D341Med (cell line): ENCODE measurements at places on chromosomes 5 and 9.

DNA sequence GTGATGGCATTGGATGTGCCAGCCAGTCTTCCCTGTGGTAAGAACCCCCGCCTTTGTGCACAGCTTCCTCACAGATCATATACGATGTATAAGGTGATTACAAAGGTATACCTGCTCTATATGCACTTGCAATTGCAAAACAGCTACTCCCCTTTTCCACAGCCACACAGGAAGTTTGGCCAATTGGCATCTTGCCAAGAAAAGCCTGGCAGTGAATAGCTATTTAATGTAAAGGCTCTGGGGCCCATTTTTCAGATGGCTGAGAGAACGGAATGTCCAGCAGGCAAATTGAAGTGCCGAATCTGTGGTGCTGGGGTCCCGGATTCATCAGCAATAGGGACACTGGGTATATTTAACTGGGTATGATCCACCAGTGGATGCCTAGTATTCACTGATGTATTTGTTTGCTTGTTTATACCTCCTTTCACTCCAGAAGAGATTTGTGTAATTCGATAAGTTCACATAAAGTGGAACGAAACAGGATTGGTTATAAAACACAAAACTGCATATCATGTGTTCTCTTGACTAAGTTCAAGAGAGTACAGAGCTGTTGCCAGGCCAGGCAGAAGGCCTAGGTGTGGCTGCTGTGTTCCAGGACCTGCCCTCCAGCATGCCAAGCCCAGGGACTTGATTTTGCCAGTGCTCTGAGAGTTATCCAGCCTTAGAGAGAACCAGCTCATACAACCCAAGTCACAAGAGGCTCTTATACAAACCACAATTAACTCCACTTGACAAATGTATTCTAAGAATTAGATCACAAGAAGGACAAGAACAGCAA is 27.7 kb upstream of the GABRP start:
- no peak for DNase-seq

DNA sequence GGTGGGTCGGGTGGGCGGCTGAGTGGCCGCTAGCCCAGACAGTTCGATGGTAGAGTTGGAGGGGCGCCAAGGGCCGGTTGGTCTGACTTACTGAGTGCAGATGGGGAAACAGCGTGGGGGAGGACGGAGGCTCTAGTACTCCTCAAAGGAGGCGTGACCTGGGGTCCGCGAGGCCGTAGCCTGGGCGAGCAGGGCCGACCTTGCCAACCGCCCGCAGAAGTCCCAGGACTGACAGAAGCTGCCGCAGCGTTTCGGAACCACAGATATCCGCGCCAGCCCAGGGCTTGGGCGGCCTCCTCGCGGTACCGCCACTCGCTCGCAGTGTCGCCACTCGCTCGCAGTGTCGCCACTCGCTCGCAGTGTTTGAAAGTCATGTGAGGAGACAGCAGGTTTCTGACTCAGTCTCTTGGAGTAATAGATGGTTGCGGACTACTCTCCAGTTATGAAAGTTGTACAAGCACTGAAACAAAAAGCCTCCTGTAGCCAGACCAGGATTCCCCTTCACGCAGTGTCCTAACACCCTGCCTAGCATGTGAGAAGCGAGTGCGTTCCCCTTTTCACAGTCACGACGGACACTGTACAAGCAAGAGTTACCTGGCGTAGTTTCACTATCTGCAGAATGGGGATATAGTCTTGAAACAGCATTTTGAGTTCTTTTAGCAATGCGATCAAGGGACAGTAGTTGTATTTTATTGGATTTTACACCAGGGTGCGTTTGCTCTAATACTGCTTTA is 674 bp downstream of the TMEM38B start:
- DNase-seq: peak; percentile 68

DNA sequence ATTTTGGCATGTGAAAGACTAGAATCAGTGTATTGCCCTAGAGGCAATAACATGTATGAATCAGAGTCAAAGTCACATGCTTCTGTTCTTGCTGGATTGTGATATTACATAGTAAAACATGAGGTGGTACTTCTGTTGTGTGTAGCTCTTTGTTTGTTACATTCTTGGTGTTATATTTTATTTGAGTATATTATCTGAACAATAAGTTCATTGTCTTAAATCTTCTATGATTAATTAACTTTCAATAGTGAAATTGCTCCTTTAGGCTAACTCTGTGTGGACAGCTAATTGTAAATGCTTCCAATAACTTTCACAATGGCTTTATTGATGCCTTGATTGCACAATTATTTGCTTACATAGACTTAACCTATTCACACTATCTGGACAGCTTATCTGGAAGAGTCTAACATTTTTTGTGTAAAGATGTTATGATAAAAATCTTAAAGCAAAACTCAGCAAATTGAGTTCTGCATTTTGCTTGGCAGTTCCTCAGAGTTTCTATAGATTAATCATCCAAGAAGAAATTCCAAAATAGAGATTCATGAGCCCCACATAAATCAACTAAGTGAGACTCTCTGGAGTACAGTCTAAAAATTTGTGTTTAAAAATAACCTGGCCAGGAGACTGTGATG is 239.6 kb upstream of the TUSC1 start:
- no peak for DNase-seq

GRCh38 chr5:163105456-163105855 is 331.9 kb upstream of the CCNG1 start:
- no peak for DNase-seq

GRCh38 chr5:145976431-145977155 is 40.2 kb downstream of the SH3RF2 start:
- DNase-seq: no peak

DNA sequence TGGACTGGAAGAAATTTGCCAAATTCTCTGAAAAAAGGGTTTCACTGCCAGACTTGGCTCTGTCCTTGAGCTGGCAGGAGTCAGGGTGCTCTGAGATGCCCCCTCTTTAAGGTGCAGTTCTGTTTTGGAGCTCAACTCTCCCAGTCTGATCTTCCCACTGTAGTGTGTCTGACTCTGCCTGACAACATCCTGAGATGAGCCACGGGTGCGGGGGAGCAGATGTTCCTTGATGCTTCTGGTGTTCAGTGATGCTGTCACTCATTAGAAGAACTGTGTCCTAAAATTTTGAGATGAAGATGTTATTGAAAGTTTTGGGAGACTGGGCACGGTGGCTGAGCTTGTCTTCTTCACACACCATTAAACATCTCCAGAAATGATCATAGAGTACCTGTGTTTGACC is 78.2 kb downstream of the BASP1 start:
- DNase-seq: no peak

DNA sequence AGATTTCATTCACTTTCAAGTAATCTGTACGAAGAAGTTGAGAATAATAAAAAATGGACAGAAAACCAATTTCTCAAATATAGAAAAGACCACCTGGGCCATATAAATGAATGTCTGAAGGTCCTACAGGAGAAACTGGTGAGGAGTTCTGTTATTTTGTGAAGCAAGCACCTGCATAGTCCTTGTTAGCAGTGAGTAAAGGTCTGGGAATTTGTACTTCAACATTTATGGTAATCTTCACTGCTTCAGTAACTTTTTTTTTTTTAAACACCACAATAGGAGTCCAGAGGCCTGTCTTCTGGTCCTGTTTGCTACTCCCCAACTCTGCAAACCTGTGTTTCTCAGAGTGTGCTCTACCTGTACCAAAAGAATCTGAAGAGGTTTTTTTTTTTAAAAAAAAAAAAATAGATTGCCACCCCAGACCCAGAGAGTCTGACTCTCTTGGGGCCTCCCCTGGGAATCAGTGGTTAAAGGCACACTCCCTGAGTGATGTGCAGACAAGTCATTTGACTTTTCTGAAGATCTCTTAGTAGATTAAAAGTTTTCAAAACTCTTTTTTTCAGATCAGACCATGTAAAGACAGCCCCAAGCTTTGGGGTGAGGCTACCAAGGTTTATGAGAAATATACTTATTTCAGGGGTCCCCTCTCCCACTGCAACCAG is 55.5 kb downstream of the FAM81B start:
- DNase-seq: no peak

GRCh38 chr9:744790-745484 is 96.6 kb upstream of the DMRT1 start:
- DNase-seq: no peak

- DNase-seq: no peak
Observed at GRCh38 chr5:112467485-112467884, 48.4 kb upstream of the EPB41L4A start.

DNA sequence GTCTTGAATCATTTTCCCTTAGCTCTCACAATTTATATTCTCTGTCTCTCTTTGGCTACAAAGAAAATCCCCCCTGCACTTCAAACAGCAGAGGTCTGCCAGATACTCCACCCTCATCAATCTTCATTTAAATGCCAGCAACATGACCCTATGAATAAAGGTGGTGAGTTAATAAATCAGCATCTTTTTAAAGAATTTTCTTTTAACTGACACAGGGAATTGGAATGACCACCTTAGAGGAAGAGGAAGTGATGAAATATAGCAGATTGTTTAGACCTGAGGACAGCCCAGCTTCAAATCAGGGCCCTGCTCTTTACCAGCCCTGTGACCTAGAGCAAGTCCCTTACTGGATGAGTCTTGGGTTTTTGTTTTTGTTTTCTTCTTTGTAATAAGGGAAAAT is 223.1 kb upstream of the PAPPA start:
- no peak for DNase-seq

DNA sequence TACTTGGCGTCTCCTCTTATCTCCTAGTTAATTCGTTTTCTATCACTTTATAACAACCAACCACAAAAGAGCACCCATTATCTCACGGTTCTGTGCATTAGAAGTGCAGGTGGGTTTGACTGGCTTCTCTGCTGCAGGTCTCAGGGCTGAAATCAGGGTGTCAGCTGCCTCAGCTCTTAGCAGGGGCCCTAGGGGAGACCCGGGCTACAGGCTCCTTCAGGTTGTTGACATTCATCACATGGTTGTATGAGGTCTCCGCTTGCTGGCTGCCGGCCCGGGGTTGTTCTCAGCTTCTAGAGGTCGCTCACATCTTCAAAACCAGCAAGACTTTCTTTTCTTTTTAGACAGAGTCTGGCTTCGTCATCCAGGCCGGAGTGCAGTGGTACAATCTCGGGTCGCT is 2.9 kb upstream of the ZMYND19 start:
- no peak for DNase-seq

DNA sequence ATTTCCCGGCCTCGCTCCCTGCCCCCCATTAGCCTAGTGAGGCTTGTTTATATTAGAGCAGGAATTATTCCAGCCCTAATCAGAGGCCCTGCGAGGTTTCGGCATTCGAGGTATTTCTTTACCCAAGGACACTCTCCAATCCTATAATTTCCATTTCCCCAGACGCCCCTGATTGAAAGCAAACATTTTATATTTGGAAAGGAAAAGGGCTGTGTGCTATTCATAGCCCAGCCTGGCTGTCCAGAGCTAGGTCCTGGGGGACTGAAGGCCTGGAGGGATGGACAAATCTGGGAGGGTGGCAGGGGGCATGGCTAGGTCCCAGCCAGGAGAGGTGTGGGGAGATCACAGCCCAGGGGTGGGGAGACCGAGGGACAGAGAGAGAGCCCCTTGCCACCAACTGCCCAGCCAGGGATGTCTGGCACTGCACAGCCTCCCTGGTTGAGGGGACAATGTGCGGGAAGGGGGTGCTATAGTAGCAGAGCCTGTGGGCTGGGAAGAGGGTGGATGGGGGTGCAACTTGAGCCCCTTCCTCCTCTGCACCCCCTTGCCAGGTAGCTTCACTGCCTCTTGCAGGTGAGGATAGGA is 125.1 kb downstream of the BARX1 start:
- DNase-seq: peak; percentile 9

- no peak for DNase-seq
Observed at GRCh38 chr9:88925481-88925880, 65.8 kb upstream of the S1PR3 start.

DNA sequence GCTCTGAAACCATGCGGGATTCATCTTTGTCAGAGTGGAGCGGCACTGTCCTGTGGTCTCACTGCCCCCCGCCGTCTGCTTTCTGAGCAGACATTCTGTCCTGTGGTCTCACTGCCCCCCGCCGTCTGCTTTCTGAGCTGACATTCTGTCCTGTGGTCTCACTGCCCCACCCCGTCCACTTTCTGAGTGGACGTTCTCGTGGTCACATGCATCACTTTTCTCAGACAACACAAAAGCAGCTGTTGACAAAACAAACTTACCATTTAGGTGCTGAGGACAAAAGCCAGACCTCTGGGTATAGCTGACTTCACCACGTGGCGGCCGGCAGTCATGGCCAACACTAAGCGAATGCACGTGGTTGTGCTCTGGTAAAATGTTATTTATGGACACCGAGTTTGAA is 2.8 kb downstream of the LRRC14B start:
- DNase-seq: no peak

DNA sequence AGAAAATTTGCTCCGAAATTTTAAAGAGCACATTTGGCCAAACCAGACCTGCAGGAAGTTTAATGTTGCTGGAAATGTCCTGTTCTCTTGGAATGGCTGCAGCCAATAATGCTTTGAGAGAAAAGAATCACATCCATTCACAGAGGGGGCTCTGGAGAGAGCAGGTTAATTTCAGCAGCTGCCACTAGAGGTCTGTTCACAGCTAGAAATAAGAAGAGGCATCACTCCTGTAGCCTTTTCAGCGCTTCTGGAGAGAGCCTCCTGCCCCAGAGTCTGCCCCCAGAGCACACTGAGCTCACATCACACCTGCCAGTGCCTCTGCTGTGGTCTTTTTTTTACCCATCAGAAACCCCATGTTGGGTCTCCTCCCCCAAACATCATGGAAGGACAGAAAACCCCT is 124.8 kb upstream of the RAD23B start:
- DNase-seq: peak; percentile 70

DNA sequence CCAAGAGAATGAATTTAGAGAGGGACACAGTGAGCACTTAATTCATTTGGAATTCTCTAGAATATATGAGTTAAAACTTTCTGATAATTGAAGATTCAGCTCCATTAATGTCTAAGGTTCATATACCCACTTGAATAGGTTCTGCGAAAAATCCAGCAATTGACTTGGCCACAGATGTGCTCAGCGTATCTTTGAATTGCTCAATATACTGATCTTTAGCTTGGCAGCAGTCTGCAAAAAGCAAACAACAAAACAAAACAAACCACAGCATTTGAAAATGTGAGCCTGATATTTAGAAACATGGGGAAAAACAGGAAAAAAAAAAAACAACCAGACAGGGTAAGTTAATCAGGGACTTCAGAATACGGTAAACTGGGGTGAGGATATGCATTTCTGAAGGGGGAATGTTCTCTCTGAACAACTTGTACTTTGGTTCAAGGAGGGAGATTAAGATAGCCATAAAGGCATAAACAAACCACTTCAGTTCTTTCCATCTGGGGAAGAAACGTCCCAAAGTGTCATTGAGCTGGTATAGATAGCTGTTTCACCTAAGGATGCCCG is 21.4 kb downstream of the AGXT2 start:
- no peak for DNase-seq

- no peak for DNase-seq
Observed at GRCh38 chr5:105684799-105685198, 1985.9 kb downstream of the EFNA5 start.

GRCh38 chr5:170466988-170467707 is 36.7 kb upstream of the KCNIP1 start:
- DNase-seq: no peak

- no peak for DNase-seq
Observed at GRCh38 chr5:87002485-87002884, 265.2 kb upstream of the RASA1 start.

- no peak for DNase-seq
Observed at GRCh38 chr5:101539315-101539714, 636.2 kb upstream of the ST8SIA4 start.
